ENCODE measurements at places on chromosomes 2 and 18.

GRCh38 chr2:160397530-160397865, 96.1 kb downstream of the RBMS1 start:
- no peak for DNase-seq

GRCh38 chr18:5620289-5620688, 76.5 kb upstream of the EPB41L3 start:
- no peak for DNase-seq

- no peak for DNase-seq
These were observed 122.0 kb upstream of the MYCN start for GRCh38 chr2:15818318-15818753.

DNA sequence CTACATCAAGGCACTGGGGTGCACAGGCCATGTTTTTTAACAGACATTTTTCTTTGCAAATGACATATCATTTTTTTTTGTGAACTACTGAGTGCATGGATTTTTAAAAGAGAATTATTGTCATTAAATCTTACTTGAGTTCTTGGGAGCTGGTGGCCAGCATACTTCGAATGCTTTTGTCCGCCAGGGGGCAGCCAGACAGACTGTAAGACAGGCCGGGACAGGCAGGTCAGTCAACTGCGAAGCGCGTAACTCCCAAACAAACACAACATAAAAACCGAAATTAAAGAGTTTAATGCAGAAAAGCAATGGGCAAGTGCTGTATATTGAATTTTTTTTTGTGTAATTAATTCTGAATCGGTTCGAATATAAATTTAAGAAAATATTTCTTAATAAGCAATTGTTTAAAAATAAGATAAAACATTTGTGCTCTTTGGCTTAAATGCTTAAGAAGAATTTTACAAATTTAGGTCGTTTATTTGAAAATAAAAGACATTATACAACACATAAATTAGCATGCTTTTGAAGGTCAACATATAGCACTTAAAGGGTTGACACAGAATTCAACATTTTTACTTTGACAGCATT, 142.2 kb upstream of the PXDN start:
- peak; percentile 68 for DNase-seq

DNA sequence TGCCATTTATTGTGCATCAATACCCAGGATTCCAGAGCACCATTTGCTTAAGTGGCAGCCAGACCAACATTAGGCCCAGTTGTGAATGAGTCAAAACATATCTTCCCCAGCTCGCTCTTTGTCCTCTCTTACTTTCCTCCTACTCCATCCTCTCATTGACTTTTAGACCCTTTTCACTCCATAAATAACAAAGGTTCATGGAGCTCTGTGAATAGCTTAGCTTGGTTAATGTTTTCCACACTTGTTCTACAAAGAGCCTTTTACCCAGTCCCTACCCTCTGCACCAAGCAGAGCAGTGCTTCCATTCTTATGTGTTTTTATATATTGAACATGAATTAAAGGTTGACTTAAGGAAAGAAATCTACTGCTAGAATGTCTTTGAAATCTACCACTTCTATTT, 625.8 kb upstream of the FANCL start:
- no peak for DNase-seq

DNA sequence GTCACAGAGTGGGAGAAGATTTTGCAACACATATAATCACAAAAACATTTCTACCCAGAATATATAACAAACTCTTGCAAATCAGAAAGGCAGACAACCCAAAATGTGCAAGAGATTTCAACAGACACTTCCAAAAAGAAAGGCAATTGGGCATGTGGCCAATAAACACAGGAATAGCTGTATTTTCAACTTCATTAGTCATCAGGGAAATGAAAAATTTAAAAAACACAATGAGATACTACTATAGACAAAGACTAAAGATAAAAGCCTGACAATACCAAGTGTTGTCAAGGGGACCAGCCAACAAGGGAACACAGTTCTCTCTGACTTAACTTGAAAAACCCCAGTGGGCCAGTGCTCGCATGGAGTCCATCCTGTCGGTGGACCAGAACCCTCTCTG, 40.5 kb downstream of the MTHFD2 start:
- no peak for DNase-seq

GRCh38 chr2:236934166-236934565, 151.5 kb upstream of the COPS8 start:
- DNase-seq, result no peak

GRCh38 chr2:151716721-151717120, 17.6 kb downstream of the NEB start:
- no peak for DNase-seq

GRCh38 chr2:203811491-203812221, 55.9 kb upstream of the CTLA4 start:
- DNase-seq, result no peak

- DNase-seq, result no peak
These were observed 593.3 kb upstream of the FANCL start for GRCh38 chr2:58834404-58834803.

DNA sequence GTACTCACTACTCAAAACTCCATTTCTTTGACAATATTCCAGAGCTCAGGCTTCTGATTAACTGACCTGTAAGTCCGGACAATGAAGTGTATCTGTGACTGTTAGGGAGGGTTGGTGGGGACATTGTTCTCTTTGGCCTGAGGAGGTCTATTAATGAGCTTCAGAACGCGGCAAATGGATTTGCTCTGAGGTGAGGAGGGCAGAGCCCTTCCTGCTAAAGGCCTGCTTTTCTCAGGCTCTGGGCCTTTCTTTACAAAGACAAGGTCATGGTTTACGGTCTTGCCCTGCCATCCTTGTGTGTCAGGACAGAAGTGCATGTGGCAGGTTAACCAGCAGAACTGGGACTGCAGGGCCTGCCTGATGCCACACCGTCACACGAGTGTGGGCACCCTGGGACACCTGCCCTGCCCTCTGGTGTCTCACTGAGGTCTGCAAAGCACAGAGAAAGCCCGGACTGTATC, 7.2 kb downstream of the ALKAL2 start:
- DNase-seq, result no peak

- no peak for DNase-seq
These were observed 141.6 kb upstream of the RIOK3 start for GRCh38 chr18:23311351-23312121.

DNA sequence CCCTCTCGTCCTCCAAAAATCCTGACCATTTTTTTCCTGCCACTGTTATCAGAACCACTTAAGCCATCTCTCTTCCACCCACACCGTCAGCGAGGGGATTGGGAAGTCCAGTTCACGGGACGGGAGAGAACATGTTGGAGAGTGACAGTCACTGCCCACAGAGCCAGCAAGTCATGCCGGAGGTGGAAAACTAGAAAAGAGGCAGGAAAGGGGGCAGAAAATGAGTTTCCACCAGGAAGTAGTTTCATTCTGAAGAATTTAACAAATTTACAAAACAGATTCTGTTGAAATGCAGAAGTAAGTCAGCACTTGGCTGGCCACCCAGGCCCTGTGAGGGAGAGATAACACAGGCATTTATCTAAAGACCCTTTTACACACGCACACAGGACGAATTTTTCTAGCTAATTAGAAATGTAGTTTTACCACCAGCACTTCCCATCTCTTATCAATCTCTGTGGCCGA, 431.3 kb downstream of the TSN start:
- DNase-seq, result no peak

DNA sequence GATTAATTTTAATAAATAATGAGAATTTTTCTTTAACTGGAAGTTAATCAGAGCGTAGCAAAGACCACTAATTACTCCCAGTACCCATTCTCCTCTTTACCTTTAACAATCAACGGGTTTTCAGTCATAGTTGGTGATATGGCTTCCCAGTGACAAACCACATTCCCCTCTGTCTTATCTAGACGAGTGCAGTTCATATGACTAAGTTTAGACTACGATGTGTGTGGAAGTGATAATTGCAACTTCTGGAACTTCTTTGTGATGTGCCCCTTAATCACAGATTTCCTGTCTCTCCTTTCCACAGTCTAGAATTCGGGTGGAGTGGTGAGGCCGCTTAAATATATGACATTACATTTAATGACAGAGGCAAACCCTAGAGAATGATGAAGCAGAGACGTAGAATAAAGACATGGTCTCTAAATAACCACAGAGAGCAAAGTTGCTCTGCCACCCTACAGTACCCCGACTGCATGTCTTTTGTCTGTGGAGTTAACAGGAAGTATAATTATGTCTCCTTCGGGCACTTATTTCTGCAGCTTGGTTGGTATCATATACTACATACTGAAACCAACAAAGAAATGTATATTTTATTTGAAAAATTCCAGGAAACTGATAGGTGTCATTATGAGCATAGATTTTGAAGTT, 693.3 kb upstream of the CDH7 start:
- no peak for DNase-seq

- DNase-seq, result no peak
These were observed 134.8 kb downstream of the SH3BP4 start for GRCh38 chr2:235086481-235087184.

GRCh38 chr2:170101789-170102188, 76.2 kb upstream of the MYO3B start:
- no peak for DNase-seq

- DNase-seq, result no peak
These were observed 113.9 kb downstream of the MYO5B start for GRCh38 chr18:50080932-50081560.

DNA sequence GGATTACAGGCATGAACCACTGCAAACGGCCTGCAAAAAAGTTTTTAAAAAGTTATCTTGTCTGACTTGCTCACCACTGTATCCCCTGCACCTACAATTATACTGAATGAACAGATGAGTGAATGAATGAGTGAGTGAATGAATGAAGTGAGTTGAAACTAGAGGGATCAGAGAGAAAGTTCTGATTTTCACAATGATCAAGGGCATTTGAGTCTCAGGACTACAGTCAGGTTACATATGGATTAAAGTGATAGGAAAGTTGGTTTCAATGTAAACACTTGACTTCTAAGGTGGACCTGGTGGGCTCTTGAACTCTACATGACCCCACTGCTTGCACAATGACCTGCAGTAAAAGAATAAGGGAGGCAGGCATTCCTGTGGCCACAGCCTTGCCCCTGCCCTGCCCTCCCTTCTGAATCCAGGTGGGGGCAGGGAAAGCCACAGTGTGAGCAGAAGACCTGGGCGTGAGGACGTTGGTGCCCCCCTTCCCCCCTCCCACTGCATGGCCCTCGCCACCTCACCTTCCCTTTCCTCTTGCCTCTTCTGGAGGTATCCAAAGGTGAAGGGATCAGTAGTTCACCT, 10.7 kb downstream of the C2orf80 start:
- DNase-seq, result no peak

DNA sequence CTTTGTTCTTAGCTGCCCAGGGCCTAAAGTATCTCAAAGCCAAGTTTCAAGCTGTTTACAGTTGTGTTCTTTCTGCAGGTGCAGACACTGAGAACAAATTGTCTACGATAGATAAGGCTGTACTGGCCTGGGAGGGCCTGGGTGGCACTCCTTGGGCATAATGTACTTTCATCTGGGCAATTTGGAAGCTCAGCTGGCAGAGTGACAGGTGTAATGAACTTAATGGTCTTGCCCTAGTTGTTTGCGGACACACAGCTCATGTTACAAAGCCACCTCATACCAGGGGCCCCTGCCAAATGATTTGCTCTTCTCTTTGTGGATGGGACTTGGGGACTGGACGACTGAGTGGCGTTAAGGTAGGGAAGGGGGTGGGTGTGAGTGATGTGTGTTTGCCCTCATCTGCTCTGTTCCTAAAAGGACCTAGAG, 4.3 kb downstream of the LDLRAD4 start:
- peak; percentile 20 for DNase-seq

DNA sequence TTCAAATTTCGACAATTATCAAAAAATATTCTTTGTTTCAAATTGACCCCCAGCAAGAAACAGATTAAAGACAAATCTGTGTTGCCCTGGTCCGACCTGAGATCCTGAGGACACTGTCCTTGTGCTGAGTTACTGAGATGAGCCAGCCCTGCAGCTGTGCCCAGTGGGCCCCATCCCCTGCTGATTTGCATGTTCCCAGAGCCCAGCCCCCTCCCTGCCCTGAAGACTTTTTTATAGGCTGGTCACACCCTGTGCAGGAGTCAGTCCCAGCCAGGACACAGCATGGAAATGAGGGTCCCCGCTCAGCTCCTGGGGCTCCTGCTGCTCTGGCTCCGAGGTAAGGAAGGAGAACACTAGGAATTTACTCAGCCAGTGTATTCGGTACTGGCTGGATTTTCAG, 31.4 kb upstream of the ZNG1B start:
- no peak for DNase-seq

- DNase-seq, result no peak
These were observed 155.2 kb downstream of the TRABD2A start for GRCh38 chr2:84725717-84726116.

GRCh38 chr2:132721938-132722337, 51.9 kb upstream of the LYPD1 start:
- DNase-seq, result no peak

GRCh38 chr18:75161256-75162028, 47.5 kb downstream of the PTGR3 start:
- DNase-seq, result peak; percentile 48

DNA sequence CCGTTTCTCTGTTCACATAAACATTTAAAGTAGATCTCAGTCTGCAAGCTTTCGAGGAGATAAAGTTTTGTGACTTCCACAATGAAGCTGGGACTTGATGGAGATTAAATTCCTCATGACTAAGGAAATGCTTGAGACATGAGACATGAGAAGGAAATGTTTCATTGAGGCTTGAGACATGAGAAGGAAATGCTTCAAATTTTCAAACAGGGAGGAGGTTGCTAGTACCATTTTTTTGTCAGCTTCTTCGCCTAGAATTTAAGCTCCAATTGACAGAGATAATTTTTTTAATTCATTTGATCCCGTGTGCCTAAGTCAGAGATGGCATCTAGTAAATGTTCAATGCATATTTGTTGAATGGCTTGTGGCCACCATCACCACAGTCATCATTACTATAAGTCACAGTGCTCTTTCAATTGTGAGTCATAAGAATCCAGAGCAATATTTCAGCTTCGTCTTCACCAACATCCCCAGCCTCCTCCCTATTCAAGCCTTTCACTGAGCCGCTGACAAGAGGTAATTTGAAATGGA, 543 bp upstream of the MARCHF4 start:
- no peak for DNase-seq

- DNase-seq, result no peak
These were observed 143.4 kb downstream of the UBE2E3 start for GRCh38 chr2:181123798-181124231.

- DNase-seq, result no peak
These were observed 63.4 kb upstream of the L3MBTL4 start for GRCh38 chr18:6478121-6478520.

DNA sequence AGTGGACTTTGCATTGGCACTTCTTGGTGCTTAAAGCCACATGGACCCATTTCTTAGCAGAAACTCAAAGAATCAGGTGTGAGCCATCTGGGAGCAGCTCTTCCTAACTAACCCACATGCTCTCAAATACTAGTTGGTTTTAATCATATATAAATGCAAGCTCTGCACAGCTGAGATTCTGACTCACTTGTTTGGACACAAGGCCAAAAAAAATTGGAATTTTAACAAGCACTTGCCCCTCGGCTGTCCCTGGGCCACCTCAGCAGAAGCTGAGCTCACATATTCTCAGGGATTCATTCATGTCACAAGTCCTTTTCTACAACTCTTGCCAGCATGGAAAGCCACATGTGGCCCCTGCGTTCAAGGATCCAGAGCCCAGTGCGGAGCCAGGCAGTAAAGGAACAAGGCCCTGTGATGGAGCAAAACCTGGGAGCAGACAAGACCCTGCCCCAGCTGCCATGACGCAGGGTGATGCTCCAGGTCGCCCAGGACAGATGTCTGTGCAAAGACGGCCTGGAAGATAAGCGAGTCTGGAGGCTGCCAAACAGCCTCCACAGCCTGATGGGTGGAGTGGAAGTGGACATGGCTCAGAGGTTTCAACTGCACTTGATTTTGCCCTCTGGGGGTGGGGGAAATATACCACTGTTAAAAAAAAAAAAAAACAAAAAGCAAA, 266.5 kb downstream of the EIPR1 start:
- DNase-seq, result no peak

Measured in globus pallidus (tissue), 1 donor.